ENCODE measurements at places on chromosomes 11 and 22.

DNA sequence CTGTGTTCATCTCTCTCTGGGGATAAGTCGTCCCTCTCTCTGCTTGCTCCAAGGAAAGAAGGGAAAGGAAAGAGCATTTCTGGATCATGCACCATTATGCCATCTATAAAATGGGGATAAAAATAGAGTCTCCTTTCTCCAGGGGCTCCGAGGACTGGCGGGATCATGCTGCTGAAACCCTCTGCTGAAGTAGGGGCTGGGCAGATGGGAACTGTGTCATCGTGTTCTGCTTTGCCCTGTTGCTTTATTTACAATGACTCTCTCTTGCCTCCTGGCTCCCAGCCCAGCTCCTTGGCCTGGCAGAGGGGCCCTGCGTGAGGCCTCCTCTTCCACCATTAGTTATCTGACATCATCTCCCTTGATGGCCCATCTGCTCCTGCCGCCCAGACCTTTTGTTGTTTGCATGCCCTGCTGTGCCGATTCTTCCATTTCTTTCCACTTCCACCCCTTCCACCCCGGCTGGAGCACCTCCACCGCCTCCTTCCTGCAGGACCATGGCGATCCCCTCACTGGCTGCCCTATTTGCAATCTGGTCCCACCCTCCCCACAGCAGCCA is 200.9 kb downstream of the MYO18B start:
- DNase-seq, result no peak

GRCh38 chr22:21977814-21978213 is 4.8 kb downstream of the TOP3B start:
- peak; percentile 62 for DNase-seq

- DNase-seq, result peak; percentile 23
Measured at GRCh38 chr11:134665571-134666270, 253.7 kb upstream of the B3GAT1 start.

DNA sequence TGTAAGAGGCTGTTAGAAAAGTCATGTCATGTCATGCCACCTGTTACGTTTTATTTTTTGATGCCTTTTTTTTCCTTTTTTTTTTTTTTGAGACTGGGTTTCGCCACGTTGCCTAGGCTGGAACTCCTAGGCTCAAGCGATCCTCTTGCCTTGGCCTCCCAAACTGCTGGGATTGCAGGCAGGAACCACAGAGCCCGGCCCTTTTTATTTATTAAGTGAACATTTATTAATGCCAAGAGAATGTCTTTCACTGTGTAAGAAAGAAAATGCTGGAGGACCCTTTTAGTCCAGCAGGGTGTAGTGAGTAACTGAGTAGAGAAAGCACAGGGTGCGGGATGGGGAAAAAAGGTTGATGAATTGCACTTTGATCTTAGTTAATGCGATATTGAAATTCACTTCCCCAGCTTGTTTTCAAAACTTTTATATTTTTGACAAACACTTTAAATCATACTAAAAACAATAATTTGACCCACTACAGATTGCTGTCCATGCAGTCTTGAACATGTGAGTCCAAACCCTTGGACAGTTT is 2.3 kb upstream of the XBP1 start:
- DNase-seq, result no peak

GRCh38 chr11:63599211-63600122 is 14.8 kb downstream of the PLAAT3 start:
- DNase-seq, result peak; percentile 32

- no peak for DNase-seq
Measured at GRCh38 chr11:78995171-78995570, 420.5 kb upstream of the NARS2 start.

- no peak for DNase-seq
Measured at GRCh38 chr11:16632295-16633200, 105.9 kb upstream of the C11orf58 start.

- DNase-seq, result no peak
Measured at GRCh38 chr22:36381513-36382128, 6.1 kb downstream of the MYH9 start.

- DNase-seq, result no peak
Measured at GRCh38 chr22:42913874-42914510, 56.9 kb upstream of the ARFGAP3 start.

DNA sequence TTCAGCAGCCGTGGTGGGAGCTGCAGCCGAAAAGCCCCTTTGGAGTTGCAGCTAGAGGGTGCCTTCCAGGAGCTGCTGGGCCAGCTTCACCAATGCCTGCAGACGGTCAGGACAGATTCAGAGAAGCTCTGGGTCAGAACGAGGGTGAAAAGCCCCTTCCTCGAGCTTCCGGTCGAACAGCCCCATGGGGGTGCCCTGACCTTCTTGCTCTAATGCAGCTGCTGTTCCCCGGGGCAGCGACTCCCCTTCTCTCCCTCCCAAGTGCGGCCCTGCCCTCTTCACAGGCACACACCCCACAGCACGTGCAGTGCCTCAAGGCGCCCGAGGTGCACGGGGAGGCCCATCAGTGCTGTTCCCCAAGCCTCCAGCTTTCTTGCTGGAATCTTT is 9.6 kb upstream of the IFITM3 start:
- peak; percentile 47 for DNase-seq

GRCh38 chr11:130760515-130761125 is 155.7 kb downstream of the SNX19 start:
- no peak for DNase-seq

GRCh38 chr11:1218256-1218787 is 4.5 kb upstream of the MUC5B start:
- peak; percentile 48 for DNase-seq

- peak; percentile 91 for DNase-seq
Measured at GRCh38 chr11:2929531-2929949, 320 bp upstream of the PHLDA2 start.

DNA sequence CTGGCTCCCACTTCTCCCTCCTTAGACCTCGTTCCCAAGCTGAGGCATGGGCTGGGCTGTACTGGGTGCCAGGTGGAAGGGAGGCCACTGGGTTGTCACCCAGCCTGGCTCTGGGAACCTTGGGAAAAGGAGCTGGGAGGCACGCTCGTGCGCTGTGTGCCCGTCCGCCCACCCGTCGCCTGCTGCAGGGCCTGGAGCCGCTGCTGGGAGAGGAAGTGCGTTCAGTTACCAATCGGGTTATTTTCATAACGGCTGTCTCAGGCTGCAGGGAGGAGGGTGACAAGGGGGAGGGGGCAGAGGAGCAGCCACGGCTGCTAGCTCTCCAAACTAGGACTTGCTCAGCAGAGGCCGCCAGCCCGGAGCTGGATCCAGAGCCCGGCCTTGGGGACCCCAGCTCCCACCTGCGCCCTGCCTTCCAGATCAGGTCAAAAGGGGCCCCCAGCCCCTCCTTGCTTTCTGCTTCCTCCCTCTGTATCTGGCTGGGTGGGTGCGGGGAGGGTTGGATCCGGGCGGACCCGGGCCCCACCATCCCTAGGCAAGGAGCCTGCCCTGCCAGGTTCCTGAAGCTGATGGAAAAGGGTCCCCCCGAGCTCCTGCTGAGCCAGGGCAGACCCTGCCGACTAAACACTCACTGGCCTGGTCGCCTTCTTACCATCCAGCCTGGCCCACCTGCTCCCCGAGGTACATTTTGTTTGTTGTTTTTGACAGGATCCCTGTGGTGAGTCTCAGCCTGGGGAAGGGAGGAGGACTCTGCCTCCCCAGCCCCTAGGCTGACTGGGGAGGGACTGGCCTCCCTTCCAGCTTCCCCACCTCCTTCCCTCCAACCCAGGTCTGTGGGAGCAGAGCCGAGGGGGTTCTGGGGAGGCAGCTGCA is 14.3 kb downstream of the DGKZ start:
- peak; percentile 90 for DNase-seq

GRCh38 chr22:32469799-32470212 is 4.8 kb upstream of the FBXO7 start:
- DNase-seq, result no peak

DNA sequence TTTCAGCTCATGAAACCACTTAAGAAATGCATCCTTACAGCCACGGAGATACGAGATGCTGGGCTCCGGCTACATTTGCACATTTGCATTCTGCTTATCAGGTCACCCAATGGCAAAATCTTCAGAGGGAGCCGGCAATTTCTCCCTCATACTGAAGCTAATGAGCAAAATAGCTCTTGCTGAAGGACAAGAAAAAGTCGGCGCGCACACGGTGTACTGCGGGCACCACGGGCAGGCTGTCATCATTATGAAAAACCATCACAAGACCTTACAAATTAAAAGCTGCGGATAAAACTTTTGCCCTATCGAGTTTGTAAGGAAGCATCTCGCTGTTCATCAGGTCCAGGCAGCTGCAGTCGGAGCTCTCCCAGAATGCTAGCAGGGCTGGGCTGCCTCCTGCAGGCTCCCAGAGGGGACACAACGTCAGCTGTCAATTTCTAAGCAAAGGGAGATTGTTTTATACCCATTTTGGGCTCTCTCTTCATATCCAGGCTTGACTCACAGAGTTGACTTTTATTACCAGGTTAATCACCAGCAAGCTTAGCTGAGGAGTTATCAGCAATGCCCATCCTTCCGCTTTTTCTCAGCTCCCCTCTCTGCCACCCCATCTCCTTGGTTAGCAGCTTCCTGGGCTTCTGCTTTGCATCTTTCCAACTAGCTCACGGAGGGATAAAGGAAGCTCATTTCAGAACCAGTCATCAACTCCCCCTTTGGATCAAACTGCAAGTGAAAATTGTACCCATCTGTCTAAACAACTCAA is 375.1 kb downstream of the OPCML start:
- no peak for DNase-seq

DNA sequence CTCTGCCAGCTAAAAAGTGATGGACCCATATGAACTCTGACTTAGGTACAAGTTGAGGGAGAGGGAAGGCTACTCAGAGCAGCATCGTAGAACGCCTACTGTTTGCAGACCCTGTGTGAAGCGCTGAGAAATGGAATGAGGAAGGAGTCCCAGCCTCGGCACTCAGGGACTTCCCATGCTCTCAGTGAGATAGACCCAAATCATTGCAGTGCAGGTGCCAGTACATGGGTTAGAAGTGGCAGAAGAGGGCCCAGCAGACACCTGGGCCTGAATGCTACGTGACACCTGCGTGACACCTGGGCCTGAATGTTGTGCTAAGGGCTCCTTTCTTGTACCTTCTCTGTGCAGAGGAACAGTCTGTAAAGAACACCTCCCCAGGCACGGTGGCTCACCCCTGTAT is 2.6 kb upstream of the PDGFB start:
- DNase-seq, result no peak

GRCh38 chr11:86919557-86920210 is 35.5 kb downstream of the FZD4 start:
- DNase-seq, result no peak

- DNase-seq, result no peak
Measured at GRCh38 chr11:122207505-122207904, 91.5 kb upstream of the BLID start.

DNA sequence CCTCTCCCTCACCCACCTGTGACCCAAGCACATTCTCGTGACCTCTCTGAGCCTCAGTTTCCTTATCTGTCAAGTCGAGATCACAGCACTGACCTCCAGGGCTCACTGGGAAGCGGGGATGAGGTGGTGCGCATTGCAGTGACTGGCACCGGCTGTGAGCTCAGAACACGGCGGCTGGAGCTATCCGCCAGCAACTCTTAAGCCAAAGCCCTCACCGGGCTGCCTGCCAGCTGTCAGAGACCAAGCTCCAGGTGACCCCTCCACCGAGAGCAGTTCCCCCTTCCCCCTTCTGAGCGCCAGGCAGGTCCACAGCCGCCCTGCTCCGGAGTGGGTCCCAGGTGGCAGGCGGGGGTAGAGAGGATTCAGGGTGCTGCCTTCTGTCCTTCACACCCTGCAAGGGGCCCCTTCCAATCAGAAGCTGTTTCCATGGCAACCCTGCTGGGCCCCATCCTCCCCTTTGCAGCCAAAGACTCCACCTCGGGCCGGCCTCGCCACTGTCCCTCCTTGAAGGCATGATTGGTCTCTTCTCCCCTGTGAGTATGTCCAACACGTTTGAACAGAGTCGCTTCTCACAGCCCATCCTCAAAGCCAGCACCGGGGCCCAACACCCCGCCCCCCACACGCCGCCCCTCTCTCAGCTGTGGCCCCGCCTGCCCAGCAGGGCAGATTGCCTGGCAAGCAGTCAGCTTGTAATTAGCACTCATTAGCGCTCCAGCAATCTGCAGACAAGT is 98.7 kb downstream of the WNT7B start:
- DNase-seq, result peak; percentile 81

GRCh38 chr11:132256528-132257279 is 886.3 kb downstream of the NTM start:
- DNase-seq, result no peak

DNA sequence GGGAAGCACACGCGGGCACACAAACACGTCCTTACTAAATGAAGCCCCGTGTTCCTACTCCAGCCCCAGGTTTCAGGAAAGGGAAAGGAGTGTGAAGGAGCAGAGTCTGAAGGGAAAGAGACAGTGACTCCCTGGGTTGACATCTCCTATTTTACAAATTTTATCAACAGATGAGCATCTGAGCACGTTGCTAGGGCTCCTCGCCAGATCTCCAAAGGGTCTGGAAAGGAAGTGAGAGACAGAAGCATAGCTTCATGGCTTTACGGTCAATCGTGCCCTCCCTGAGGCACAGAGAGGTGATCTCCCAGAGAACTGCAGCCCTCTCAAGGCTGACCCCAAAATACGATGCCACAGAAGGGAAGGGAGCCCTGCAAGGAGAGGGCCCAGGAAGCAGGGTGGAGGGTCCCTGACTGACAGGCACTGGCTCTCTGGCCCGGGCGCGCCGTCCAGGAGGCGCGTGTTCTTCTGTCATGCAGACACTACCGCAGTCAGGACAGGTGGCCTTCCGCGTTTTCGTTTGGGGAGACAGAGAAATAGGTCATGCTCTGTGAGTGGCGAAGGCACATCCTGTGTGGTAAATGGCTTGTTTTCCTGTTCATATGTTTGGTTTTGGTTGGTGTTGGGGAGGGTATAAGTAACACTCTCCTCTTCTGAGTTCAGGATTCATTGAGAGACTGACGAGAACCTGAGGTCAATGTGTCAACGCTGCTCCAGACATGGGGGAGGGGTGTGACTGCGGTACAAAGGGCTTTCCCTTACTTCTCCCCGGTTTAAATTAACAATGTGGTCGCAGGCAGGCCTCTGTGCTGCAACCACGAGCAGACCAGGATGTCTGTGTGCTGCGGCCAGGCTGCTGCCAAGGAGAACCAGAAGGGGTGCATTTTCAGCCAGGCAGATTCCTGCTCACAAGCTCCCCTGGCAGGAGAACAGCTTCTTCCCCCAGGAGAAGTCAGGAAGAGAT is 813.3 kb downstream of the OPCML start:
- no peak for DNase-seq

- no peak for DNase-seq
Measured at GRCh38 chr11:45394294-45395085, 108.3 kb upstream of the SYT13 start.

Measured in posterior vena cava (tissue), 2 donors.